ENCODE measurements at places on chromosomes 11 and 22.

DNA sequence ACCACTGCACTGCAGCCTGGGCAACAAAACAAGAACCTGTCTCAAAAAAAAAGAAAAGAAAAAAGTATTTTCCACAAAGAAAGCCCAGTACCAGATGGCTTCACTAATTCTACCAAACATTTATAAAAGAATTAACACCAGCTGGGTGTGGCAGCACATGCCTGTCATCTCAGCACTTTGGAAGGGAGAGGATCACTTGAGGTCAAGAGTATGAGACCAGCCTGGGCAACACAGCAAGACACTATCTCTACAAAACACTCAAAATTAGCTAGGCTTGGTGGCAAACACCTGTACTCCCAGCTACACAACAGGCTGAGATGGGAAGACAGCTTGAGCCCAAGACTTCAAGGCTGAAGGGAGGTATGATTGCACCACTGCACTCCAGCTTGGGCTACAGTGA, 20.1 kb downstream of the RSF1 start:
- no peak for ATAC-seq

GRCh38 chr11:72228844-72229231, 4.3 kb downstream of the INPPL1 start:
- no peak for ATAC-seq

DNA sequence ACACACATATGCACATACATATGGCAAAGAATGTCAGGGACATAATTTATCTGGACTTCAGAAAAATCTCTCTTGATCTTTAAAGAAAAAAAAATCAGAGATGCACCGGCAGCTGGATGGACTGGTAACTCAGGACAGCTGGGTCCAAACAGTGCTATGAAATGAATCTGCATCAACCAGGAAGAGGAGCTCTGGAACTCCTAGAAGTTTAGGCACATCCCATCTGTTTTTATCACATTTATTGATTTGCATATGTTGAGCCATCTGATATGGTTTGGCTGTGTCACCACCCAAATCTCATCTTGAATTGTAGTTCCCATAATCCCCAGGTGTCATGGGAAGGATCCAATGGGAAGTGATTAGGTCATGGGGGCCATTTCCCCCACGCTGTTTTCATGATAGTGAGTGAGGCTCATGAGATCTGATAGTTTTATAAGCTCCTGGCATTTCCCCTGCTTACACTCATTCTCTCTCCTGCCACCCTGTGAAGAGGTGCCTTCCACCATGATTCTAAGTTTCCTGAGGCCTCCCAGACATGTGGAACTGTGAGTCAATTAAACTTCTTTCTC, 87.7 kb upstream of the AKIP1 start:
- ATAC-seq, result no peak

DNA sequence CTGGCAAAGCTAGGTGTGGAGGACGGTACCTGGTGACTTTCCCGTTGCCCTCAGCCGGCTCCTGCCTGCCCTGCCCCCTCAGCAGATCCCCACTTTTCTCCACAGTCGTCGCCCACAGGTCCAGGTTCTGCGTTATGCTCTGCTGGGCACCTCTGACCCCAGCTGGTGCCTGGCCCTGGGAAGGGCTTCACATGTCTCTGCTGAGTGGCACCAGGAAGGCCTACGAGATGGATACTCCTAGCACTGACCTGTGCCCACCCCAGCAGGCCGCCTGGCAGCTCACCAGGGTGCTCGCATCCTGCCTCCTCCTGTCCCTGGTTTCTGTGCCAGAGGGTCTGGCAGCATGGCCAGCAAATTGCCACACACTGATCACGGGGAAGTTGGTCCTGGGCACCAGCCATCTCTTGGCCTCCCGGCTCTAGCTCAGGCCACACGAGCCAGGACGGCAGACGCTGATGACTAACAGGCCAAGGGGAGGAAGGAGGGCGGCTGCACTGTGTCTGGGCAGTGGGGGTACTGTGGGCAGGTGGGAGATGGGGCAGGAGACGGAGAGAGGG, 13.8 kb downstream of the CARS1 start:
- ATAC-seq, result no peak

GRCh38 chr22:20218326-20218872, 49.7 kb downstream of the RTN4R start:
- ATAC-seq, result no peak

DNA sequence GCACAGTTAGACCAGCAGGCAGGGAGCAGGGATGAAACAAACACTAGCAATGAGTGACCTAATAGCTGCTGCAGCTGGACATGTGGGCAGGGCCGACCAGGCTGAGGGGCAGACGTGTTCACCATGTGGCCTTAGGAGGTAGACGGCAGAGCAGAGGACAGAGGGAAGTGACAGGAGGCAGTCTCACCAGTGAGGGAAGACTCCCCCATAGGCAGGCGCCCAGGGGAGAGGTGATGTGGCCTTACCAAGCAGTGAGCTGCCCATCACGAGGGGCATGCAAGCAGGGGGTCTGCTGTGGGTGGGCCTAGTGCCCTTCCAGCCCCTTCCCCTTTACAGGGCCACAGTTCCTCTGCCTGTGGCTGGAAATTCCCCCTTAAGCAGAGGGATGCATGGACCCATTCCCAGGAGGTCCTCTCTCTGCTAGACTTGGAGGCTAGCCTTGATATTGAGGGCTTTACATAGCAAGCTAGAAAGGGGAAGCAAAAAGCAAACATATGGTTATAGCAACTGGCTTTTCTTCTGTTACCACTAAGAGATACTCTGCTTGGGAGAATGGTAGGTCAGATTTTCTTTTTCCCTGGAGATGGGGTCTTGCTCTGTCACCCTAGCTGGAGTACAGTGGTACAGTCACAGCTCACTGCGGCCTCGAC, 67.6 kb downstream of the MPPED1 start:
- no peak for ATAC-seq

GRCh38 chr11:19670030-19670791, 42.4 kb upstream of the NAV2 start:
- ATAC-seq, result no peak

DNA sequence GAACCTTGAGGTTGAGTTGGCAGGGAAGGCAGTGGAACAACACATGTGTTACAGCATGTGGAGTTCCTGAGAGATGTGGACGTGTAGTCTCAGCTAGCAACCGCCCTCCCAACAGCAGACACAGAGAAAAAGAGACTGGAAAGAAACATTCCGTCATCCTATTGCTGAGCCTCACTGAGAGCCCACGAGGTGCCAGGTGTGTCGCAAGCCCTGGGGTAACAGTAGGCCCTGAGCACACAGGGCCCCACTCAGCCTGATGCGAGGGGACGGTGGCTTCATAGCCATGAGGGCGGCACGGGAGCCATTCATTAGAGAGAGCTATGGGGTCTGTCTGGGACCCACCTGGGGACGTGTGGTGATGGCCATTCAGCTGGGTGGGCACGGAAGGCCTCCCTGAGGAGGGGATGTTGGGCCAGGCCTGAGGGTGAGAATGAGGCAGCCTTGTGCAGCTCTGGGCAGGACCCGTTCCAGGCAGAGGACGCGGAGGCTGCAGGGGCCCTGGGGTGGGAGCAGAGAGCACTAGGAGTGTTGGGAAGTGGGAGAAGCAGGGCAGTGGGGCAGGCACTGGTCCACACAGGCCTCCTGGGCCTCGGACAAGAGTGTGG, 26.2 kb downstream of the MPPED1 start:
- no peak for ATAC-seq

DNA sequence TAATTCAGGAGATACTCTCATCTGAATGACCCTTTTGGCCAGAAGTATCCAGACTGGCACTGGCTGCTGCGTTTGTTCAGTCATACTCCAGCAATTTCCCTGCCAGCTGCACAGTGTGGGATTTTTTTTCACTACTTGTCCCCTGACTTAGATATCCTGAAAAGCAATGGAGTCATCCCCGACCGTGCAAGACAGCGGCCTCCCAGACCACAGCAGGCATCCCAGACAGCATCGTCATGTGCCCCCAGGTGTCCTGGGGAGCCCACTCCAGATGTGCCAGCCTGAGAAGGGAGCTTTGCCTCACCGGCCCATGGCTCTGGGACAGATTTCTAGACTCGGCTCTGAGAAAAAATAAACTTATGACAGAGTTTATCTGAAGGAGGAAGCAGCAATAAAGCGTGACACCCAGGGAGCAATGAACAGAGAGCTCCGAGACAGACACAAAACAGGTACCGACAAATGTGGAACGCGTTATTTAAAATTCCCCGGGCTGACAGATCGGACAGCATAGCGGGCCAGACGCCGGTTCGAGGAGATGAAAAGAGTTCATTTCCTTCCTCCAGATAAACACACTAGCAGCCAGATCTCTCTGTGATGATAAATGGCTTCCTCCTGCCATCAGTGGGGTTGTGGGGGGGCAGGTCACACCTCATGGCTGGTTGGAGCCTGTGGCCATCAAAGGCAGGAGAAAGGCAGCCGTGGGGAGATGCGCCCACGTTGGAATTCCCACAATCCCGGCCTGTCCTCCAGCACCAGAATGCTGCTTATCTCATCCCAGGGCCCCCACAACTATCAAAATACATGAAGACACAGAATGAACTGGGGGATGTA, 106.4 kb upstream of the FGF3 start:
- no peak for ATAC-seq

GRCh38 chr22:26170112-26170492, 840 bp downstream of the SEZ6L start:
- no peak for ATAC-seq

- ATAC-seq, result no peak
These were observed 10.6 kb downstream of the PLXNB2 start for GRCh38 chr22:50296658-50297490.

- no peak for ATAC-seq
These were observed 1170.0 kb upstream of the CNTN5 start for GRCh38 chr11:97850701-97851100.

- ATAC-seq, result no peak
These were observed 86.5 kb downstream of the TRPC6 start for GRCh38 chr11:101497291-101497690.

DNA sequence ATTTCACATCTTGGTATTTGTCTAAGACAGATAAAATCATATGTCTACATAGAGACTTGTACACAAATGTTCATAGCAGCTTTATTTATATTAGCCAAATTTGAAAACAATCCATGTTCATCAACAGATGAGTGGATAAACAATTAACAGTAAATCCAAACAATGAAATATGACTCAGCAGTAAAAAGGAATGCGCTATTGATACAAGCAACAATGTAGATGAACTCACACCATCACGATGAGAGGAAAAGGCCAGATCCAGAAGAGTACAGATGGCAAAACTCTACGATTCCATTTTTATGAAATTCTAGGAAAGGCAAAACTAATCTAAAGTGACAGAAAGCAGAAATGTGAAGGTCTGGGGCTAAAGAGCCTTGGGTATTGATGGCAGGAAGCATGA, 384.3 kb downstream of the NTM start:
- no peak for ATAC-seq
